ENCODE measurements at places on chromosomes 5 and 9.

DNA sequence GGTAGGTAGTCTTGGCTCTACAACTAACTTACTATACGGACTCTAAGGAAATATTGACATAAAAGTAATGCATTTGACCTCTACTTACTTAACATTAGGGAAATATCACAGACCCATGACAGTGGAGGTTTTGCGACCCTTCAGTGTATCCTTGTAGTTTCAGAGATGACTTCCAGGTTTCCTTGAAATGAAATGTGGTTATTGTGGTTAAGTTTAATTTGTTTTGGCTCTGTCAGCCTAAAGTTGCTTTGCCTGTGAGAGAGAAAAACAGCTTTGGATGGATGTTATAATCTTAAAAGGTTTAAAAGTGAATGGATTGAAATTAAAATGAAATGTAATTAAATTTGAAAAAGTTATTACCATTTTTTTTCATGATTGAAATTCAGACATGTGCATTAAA, 42.9 kb downstream of the LRRTM2 start:
- DNase-seq: no peak

DNA sequence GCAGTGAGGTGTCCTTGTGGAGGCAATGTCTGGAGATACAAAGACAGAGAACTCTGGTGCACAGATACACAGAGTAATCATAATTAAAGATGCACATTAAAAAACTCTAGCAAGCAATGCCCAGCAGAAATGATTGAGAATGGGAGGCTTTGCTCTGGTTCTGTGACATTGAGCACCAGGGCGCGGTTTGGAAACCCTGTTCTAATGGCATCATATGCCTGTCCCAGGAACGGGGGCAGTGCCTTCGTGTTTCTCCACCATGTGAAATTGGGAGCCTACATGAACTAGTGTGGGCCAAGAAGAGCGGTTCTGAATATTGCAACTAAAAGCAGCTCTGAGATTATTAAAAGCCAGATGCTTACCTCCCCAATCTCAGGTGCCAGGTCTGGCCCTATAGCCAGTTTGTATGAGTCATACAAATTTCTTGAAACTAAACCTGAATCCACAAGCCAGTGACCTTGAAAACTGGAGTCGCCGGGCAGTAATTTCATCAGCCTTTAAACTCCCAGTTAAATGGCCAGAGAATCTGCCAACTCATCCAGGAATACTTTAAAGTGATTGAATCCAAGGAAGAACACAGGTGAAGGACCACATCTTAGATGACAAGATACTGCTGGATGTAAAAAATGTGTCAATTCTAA, 22.2 kb upstream of the CTSL start:
- no peak for DNase-seq

DNA sequence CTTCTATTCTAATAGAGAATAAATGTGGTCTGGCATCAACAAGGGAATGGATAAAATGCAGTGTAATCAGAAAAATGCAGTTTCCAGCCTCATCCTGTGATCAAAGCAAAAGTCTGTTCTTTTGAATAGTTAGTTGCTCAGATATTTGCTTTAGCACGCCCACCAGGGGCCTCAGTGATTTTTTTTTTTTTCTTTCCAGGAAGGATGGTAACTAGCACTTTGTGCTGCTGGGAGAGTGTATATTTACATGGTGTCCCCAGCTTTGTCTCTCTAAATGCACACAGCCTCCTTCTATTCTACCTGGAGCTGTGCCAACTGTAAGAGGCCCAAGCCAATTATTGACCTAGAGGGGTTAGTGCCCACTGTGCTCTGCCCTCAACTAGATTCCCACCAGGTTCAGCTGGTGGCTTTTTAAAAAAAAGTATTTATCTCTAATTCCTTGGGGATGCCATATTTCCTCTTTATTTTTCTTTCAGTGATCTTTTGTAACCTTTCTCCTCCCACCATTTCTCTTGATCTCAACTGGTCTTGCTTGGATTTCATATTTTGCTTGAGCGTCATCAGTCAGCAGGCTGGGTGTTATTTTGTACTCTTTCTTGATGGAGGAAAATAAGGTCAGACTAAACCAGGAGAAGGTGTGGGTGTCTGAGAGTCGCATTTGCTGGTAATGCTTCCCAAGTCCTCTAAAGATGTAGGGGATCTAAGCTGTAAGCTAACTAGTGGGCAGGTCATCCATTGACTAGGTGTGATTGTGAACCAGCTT, 193.0 kb upstream of the C9orf72 start:
- DNase-seq: no peak

GRCh38 chr5:107969847-107970246, 299.1 kb upstream of the EFNA5 start:
- DNase-seq: no peak

- DNase-seq: no peak
Observed at GRCh38 chr5:149724130-149724840, 5.8 kb upstream of the PPARGC1B start.

DNA sequence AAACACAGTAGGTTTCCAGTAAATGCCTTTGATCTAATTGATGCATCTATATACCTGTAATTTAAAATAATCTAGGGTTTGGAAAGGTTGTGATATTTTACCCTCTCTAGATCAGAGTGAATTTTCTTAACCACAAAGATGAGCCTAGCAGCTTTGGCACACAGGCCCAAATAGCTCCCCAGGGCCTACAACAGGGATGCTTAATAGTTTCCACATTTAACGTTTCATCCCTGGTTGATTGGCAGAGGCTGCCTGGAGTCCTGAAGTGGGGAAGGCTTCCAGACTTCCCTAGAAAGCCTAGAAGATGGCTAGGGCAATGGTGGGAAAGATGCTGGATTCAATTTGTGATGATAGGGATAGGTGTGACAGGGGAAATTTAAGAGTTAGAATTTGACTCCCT, 206.6 kb downstream of the NSG2 start:
- DNase-seq: no peak

GRCh38 chr5:110346893-110347358, 379.5 kb downstream of the TMEM232 start:
- no peak for DNase-seq

- no peak for DNase-seq
Observed at GRCh38 chr5:96566833-96567587, 95.2 kb upstream of the CAST start.

DNA sequence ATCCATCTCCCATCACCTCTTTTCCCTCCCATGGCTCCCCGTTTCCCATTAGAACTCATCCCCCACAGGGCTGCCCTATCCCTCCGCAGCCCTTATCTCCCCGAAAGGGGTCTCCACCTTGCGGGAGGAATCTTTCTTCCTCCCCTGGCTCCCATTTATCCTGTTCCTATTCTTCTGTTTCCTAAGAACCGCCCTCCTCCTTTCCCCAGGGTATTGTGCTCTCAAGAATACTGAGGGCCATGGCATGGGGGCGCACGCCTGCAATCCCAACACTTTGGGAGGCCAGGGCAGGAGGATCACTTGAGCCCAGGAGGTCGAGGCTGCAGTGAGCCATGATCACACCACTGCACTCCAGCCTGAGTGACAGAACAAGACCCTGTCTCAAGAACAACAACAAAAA, 665 bp downstream of the CD72 start:
- no peak for DNase-seq

DNA sequence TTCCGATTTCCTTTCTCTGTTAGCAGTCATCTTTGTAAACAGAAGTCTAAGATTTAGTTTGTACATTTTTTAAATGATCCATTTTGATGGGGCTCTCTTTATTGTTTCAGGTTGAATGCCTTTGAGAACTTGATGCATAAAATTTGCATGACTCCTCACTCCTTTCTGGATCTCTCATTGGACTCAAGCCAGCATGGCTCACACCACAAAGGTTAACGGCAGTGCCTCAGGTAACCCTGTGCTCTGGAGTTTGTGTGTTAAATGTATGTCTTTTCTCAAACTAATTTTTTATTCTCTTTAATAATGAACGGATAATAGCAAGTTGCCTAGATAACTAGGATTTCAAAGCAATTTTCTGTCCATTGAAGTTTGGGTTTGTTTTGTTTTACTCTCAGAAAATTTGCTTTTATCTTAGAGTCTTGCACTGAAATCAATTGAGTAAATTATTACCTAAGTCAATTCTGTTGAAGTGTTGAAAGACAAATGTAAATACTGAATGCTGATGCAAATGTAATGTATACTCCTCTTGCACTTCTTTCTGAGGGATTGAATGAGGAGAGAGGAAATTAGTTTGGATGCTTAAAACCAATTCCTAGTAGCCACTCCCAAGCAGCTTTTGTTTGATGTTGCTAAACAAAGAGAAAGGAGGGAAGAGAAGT, 164.6 kb upstream of the DMRT1 start:
- no peak for DNase-seq

- DNase-seq: no peak
Observed at GRCh38 chr9:2962471-2963172, 118.7 kb upstream of the PUM3 start.

DNA sequence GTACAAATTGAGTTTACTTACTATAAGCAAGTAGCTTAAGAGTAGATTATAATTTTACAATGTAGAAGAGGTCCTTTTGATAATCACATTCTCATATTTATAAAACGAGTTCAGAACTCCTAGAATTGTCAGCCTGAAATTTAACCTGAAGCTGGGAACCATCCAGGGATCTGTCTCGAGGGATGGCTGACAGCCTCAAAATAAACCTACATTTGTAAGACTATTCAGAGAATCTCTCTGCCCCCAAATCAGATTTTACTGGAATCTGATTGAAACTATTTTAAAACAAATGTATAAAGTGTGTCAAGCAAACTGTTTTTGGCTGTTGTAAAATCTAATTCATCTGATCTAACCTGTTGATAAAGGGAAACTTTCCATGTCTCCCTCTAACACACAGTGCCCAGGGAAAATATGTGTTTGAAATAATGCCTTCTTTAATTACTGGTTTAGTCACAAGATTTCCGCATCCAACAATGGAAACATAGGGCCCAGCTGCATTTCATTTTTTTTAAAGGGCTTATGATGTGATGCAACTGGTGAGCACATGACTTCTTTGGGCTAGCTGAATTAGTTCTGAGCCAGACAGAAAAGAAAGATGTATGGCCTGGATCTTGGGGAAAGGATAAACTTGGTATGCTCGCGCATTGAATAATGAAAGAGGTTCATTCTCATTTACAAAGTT, 30.3 kb downstream of the SLC25A46 start:
- no peak for DNase-seq

- no peak for DNase-seq
Observed at GRCh38 chr5:149638136-149638535, 56.8 kb downstream of the ARHGEF37 start.

GRCh38 chr9:106082621-106083020, 388.3 kb downstream of the TMEM38B start:
- no peak for DNase-seq

DNA sequence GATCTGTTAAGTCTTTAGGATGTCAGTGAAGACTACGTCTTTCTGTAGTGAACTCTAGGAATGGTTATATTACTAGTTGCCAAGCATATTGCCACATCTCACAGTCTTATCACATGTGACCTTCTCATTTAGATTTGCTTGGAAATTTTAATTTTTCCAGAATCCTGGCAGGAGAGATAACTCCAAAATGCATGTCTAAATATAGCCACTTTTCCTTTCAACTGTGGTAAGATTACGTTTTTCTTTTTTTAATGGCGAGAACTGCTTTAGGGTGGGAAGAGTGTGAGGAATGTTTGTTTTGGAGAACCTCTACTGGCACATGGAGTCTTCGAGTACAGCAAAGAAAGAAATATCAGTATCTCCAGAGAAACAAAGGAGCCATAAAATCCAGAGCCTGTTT, 91.7 kb upstream of the ADAMTSL1 start:
- DNase-seq: no peak

DNA sequence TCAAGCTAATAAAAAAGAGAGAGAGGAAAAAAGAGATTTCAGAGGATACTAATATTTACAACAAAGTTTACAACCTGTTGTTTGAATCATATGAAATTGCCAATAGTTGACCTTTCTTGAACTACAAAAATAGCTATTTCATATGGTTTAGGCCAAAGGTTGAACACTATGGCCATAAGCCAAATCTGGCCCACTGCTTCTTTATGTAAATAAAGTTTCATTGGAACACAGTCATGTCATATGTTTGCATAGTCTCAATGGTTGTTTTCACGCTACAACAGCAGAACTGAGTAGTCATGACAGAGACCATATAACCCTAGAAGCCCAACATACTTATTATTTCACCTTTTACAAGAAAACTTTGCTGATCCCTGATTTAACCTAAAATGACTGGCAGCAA, 20.9 kb downstream of the SEMA5A start:
- no peak for DNase-seq

GRCh38 chr5:141618030-141618803, 583 bp downstream of the DIAPH1 start:
- DNase-seq: peak; percentile 42

- no peak for DNase-seq
Observed at GRCh38 chr5:121019106-121019505, 555.0 kb downstream of the PRR16 start.

DNA sequence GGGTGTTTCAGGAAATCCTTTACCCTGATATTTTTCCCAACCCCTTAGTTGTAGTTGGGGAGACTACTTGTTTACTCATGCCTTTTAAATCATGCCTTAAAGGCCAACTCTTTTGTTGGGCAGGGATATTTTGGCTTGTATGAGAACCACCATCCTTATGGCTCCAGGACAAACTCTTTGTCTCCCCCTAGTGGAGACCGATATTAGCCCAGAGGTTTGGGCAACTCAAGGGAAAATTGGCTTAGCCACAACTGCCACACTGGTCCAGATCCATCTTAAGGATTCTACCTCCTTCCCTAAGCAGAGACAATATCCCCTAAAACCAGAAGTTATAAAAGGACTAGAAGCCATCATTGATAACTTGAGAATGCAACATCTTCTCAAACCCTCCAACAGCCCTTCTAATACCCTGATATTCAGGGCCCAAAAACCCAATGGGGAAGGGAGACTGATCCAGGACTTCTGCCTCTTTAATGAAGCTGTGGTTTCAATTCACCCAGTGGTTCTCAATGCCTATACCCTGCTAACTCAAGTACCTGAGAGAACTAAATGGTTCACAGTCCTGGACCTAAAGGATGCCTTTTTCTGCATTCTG, 100.9 kb upstream of the HCN1 start:
- DNase-seq: no peak

DNA sequence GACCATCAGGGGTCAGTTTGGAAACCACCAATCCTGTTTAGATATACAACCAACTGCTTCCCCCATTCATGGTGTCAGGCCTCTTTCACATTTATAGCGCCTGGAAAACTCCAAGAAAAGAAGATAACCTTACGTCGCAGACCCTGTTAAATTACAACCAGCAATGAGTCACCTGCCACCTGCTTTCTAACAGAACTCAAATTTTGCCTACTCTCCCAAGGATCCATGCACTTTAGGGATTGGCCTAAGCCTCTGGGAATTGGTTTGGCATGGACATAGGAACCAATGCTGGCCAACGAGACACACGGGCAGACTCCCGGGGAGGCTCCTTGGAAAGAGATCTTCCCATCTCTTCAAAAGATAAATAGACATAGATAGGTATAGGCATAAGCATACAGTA, 87.0 kb downstream of the FEM1C start:
- no peak for DNase-seq

All from stimulated activated CD4-positive, alpha-beta T cell treated with anti-CD3 and anti-CD28 coated beads, Interleukin-15, amount 100 ng/mL, for 1 hour (primary cell).